ENCODE measurements at places on chromosomes 1 and 21.
A peak's percentile ranks its signal among the peaks of the same experiment; 100 is the strongest.

GRCh38 chr1:119228335-119229080, 88.1 kb upstream of the WARS2 start:
- no peak for DNase-seq

GRCh38 chr1:234400773-234401172, 27.5 kb downstream of the COA6 start:
- no peak for DNase-seq

DNA sequence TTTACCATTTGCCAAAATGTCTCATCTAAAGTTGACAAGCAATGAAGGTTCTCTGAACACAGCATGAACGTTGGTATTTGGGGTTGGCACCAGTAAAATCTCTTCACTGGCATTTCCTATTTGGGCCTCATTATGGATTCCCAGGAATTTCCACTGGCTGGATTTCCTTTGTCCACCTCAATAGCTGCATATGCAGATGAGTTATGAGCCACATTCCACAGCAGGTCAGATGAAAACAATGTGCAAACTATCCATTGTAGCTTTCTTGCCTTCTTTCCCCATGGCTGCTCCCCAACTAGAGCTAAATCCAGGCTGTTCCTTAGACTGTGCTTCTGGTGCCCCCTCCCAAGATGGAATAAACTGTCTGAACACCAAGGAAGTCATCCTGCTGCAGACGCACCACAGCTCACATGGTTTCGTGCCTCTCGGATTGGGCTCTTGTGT, 168.1 kb upstream of the FGGY start:
- DNase-seq = no peak

DNA sequence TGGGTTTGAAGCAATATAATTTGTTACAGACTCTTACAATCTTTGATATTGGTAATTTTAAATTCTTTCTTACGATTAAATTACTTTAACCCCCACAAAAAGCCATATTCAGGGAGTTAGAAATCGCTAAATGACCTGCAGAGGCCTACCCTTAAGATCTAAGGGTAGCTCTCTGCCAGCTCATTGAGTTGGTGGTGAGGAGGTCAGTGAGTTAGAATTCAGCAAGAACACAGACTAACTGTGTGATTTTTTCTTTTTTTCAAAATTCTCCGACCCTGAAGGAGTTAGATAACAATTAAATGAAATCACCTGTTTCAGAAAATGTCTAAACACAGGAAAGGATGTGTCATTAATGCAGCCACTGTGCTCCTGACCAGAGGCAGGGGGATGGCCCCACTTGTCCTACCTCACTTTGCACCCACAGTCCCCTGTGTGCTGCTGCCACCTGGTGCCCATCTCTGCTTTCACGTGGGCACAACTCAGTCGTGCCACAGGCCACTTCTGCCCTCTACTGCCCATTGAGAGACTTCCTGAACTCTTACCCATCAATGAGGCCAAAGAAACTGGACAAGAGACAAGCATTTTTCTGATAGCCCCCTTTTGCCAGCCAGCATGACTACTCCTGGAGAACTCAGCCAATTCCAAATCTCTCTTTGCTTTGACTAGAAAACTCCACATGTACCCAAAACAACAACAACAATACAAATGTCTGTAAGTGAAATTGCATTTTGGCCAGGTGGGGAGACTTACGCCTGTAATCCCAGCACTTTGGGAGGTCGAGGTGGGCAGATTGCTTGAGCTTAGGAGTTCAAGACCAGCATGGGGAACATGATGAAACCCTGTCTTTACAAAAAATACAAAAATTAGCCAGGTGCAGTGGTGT, 8.4 kb downstream of the CFAP45 start:
- DNase-seq = peak; percentile 77

DNA sequence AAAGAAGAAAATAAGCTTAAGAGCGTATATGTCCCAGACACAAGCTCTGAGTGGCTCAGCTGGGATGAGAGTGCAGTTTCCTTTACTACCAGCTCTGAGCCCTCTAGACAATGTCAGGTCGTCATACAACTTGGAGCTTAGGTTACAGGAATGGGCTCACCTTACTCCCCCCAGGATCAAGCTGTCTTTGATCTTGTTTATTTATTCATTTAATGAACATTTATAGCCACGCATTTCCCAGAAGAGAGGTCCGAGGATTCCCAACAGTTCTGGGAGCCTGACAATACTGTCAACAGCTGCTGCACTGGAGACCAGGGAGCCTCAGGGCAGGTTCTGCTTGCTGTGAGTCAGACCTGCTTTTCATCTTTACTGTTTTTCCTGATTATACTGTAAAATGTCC, 378.9 kb downstream of the PLPP3 start:
- DNase-seq = no peak

GRCh38 chr1:236143104-236143948, 987 bp downstream of the GPR137B start:
- peak; percentile 35 for DNase-seq

GRCh38 chr1:87134061-87134460, 194.6 kb upstream of the LMO4 start:
- no peak for DNase-seq

DNA sequence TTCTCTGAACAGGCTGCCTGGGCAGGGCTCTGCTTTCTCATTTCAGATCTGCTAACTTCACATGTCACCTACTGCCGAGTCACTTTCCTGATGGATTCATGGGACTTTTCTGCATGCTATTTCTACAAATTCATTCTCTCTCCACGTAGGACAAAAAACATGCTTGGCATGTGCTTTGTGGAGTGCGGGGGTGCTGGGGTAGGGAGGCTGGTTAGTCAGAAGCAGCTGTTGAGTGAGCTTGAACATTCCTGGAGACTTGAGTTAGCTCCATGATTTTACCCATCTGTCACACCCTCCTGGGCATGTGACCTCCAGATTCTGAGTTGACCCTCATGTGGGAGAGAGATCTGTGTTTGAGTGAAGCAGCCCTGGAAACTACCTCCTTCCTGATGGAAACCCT, 71.4 kb downstream of the UCK2 start:
- no peak for DNase-seq

- DNase-seq = no peak
These were observed 97.9 kb upstream of the MARK1 start for GRCh38 chr1:220430059-220430458.

DNA sequence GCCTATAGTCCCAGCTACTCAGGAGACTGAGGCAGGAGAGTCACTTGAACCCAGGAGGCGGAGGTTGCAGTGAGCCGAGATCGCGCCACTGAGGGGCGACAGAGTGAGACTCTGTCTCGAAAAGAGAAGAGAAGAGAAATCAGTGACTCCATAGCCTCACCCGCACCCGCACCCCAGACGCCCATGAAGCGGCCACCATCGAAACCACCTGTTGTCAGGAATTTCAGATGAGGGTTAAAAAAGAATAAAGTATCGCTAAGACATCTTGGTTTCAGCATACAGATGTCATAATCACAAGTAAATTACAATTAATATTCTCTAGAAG, 47.4 kb downstream of the NPHP4 start:
- no peak for DNase-seq

- no peak for DNase-seq
These were observed 10.5 kb upstream of the PKP1 start for GRCh38 chr1:201272799-201273198.

GRCh38 chr1:170239445-170239844, 93.7 kb downstream of the NTMT2 start:
- no peak for DNase-seq

- DNase-seq = no peak
These were observed 8.8 kb downstream of the TFF2 start for GRCh38 chr21:42341776-42342542.

DNA sequence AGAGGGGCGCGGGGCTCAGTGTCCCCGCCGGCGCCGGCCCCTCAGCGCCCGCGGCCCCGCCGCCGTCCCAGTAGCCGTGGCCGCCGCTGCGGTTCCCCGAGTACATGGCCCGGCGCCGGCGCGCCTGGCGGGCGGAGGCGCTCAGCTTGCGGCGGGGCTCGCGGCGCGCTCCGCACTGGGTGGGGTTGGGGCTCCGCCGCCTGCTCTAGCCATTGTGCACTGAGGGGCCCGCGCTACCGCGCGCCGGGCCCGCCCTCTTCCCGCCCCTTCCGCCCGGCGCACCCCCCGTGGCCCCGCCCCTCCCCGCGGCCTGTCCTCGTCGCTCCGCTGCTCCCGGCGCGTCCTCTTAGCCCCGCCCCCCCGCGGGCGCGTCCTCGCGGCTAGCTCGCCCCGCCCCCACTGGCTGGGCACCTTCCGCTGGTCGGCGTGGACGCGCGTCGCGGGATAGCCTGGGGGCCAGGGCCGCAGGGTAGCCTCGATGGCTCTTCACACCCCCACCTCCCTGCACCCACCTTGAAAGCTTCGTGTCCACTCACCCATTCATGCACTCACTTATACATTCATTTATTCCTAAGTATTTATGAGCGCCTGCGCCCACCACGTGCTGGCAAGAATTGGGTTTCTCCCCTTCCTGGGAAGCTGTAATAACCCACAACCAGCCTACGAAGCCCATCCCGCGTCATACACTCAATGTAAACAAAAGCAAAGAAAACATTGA, at the start of the genes CHML and OPN3:
Gene CHML, minus strand, starts transcription at position 221 of the 718 bp plus-strand sequence. CDS start 4,603 bp downstream, outside the sequence.
Gene OPN3, minus strand, starts transcription at position 221 of the 718 bp plus-strand sequence. Its CDS starts 115 bp downstream, at position 106.
- peak; percentile 90 for DNase-seq

- no peak for DNase-seq
These were observed 14.1 kb downstream of the PIK3C2B start for GRCh38 chr1:204480515-204480914.

GRCh38 chr1:9589144-9589718, 520 bp downstream of the TMEM201 start:
- peak; percentile 56 for DNase-seq

DNA sequence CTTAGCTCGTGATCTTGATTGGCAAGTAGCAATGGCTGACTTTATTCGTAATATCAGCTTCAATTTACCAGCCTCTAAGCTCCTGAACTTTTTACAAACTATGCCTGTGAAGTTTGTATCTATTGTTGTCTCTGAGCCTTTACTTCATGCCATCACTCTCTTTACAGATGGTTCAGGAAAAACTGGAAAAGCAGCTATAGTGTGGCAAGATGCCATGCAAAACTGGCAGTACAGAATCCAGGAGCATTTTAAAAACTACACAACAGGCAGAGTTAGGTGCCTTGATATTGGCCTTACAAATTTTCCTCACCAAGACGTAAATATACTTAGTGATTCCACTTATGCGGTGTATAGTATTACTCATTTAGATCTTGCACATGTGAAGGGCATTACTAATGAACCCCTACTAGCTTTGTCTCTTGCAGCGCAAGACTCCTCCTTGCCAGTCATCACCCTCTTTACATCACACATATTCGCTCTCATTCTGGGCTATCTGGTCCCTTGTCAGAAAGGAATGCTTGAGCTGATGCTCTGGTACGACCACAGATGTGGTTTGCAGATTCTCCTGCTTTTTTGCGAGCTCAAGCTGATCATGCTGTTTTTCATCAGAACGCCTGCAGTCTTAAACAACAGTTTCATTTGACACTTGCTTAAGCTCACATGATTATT, 36.3 kb downstream of the CLCA1 start:
- DNase-seq = no peak

- no peak for DNase-seq
These were observed 151.1 kb downstream of the GABPA start for GRCh38 chr21:25885880-25886279.

GRCh38 chr1:160050619-160051018, 18.8 kb upstream of the PIGM start:
- no peak for DNase-seq

DNA sequence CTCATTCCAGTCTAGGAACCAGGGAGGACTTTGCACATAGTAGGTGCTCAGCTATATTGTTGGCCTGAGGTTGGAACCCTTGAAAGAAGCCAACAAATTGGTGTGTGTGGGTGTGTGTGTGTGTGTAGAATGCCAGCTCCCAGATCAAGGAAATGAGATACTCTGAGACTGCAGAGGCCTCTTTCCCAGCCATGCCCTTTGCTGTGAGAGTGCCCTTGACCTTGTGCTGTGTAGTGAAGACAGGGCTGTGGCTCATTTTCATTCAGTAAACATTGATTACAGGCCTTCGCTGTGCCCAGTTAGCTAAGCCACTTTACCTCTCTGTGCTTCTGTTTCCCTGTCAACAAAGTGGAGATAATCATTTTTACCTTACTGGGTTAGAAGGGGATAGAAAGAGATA, 3.2 kb downstream of the CYP4B1 start:
- DNase-seq = no peak

GRCh38 chr1:235818632-235819136, 48.0 kb downstream of the LYST start:
- DNase-seq = no peak

DNA sequence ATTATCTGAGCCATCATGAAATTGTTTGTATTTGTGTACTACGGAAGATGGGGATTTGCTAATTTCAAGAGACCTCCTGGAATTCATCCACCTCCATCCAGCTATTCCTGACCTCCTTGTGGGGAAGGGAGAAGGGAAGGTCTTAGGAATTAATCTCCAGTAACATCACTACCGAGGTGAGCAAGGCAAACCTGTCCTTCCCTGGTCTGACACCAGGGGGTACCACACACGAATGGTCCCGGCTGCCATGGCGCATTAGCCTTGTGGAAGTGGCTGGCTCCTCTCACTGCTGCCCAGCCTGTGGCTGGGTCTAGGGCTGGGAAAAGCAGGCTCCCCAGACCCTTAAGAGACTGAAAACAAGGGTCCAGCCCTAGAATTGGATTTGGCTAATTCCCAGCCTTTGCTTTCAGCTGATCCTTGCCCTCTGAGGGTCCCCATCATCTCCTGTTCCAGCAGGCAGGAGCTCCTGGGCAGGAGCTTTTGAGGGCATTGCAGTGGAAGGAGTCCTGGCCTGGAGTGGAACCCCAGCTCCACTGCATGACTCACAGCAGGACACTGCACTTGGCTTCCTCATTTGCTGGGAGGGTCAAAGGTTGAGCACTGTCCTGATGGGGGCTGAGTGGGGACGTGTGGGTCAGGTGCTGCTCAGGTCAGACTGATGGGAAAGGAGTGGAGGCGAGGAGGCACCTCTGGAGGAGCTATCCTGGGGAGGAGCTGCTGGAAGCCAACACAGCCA, 34.8 kb downstream of the RIMS3 start:
- DNase-seq = no peak

DNA sequence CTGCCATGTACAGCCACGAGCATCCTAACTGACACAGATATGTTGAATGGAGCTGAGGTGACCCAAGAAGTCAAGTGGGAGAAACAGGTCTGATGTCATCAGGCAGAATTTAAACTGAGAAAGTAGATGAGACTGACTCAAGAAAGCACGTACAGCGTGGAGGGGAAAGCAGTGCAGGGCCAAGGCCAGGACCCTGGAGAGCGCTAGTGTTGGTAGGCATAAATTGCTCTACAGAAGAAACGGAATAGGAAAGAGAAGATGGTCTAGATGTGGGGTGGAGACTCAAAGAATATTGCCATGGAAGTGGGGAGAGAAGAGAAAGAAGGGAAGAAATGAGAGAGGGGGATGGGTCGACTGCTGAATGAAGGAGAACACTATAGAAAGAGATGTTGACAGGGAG, 45.3 kb upstream of the GJB5 start:
- no peak for DNase-seq

GRCh38 chr1:155202731-155203515, 4.8 kb downstream of the THBS3 start:
- DNase-seq = no peak

GRCh38 chr1:117612517-117613248, 6.8 kb downstream of the TENT5C start:
- no peak for DNase-seq
